AG09319 (cell line): ENCODE measurements at places on chromosomes 1 and 21.

DNA sequence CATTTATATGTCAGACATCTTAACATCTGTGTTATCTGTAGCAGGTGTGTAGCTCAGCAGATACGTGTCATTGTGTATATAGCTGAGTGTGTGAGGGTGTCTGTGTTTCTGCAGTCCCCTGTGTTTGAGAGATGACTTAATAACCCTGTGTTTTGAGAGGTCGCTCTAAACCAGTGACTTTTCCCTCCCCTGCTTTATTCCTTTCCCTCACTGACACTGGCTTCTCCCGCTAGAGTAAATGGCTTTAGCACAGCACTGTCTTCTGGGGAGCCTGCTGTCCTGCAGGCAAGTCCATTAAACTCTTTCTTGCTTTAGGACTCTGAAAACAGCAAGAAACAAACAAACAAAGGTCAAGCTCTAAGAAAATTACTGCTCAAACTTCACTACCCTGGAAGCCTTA, 53.0 kb downstream of the VANGL1 start:
- DNase-seq, result no peak

GRCh38 chr1:31828926-31829690, 13.3 kb upstream of the SPOCD1 start:
- no peak for DNase-seq

DNA sequence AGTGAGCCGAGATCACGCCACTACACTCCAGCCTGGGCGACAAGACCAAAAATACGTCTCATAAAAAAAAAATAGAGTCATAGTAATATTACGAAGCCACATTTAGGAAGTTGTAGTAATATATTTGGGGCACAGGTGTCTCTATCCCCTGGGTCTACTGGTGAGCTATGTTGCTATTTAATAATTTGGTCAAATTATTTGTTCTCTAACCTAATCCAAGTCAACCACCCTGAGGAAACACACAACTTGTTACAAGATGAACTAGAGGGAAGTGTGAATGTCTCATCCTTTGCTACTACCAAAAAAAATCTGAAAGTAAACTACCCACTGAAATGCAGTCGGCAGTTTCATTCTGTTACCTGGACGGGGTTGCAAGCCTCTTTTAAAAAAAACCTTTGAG, 35.3 kb downstream of the RGS8 start:
- DNase-seq, result no peak

DNA sequence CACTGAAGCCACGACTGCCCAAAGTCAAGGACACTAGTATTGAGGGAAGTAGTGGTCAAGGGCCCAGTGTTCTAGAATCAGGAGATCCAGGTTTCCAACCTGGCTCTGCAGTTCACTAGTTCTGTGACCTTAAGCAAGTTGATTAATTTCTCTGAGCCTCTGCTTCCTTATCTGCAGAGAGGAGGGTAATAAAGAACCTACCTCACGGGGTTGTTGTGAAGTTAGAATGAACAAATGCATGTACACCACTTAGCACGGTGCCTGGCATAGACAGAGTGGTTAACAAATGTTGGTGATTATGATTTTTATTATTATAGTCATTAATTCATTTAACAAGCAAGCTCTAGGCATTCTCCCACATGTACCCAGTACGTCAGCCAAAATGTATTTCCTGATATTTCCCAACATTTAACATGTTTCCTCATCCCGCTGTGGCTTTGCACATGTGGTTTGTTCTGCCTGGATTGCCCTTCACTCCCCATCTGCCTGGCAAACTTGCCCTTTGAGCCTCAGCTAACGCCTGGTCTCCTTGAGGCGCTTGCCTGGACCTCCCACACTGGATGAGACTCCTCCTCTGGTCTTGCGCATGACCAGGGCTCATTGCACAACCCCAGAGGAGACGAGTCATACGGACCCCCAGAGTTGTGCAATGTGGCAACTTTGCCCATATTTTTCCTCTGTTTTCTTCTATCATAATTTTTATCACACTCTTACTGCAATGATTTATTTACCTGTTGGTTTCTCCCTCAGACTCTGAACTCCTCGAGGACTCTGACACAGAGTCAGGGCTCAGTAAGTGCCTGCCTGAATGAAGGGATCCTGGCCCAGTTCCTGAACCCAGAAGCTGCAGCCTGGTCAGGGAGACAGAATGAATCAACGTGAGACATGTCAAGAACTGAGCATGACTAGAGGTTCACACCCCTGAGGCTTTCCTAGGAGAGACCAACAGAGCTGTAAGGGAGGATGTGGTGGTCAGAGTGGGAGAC, 20.7 kb upstream of the MFSD2A start:
- DNase-seq, result peak; percentile 96

DNA sequence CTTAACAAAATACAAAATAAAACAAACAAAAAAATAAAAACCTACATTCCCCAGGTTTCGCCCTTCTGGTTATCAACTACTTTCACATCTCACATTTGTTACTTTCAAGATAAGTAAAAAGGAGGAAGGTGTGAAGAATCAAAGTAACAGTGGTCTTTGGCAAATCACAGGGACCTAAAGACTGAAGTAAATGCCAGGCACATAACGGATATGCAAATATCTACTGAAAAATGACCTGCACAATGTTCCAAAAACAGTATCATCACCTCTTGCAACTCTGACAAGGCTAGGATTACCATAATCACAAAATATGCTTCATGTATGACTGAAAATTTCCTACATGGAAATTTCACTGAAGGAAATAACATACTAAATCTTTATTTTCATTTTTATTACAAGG, 29.3 kb downstream of the COP1 start:
- no peak for DNase-seq

- no peak for DNase-seq
Measured at GRCh38 chr1:42891465-42892138, 45.2 kb downstream of the ZNF691 start.

- DNase-seq, result no peak
Measured at GRCh38 chr1:204025917-204026707, 46.8 kb upstream of the SOX13 start.

GRCh38 chr1:214316593-214316992, 35.6 kb downstream of the SMYD2 start:
- no peak for DNase-seq

- DNase-seq, result no peak
Measured at GRCh38 chr21:41427556-41427955, 1.5 kb downstream of the MX1 start.

DNA sequence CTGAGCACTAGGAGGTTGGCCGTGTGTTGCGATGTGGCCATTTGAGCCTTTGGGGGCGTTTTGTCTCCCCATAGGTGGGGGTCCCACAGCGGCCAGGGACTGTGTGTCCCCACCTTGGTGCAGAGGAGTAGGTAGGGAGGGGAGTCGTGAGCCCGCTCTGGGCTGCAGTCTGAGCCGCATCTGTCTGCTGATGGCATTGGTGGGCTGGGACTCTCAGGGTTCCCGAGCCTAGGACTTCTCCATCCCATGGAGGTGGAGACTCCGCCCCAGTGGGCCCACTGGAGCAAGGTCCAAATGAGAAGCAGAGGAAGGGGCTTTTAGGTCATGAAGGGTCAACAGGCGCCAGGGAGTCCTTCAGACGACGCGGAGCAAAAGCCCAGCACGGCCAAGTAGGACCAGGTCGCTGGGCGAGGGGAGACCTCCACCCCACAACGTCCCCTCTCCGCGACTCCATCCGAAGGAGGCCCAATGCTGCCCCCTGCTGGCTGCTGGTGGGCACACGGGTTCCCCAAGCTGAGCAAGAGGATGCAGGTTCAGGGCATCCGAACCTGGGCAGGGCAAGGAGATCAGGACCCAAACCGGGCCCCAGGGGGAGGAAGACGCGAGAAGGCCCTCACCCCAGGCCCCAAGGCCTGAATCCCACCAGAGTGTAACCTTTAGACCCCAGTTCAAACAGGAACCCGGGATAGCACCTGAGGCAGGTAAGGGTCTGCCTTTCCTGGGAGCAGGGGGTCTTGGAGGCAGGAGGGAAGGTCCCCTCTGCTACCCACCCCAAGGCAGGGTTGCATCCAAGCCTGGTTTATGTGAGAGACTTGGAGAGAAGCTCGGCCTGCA, 14.9 kb downstream of the TTC34 start:
- DNase-seq, result no peak

GRCh38 chr1:21307210-21307609, 16.9 kb upstream of the ECE1 start:
- DNase-seq, result no peak

- DNase-seq, result no peak
Measured at GRCh38 chr1:113835686-113836290, 23.5 kb upstream of the RSBN1 start.

DNA sequence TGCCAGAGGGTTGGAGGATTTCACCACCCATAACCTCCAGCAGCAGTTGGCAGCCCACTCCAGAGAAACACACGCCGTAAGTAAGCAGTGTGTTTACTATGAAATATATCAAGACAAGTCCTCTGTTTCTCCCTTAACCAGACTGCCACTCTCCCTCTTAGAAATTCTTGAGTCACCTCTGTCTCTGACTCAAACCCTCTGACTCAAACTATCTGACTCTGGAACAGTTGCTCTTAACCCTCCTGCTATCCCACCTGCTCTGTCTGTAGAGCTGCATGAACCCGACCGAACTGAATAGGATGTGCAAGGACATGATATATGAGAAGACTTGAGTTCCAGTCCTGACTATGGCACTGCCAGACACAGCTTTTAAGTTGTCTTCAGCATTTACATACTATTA, 14.1 kb downstream of the INPP5B start:
- no peak for DNase-seq
